ENCODE measurements at places on chromosomes 11 and 22.

DNA sequence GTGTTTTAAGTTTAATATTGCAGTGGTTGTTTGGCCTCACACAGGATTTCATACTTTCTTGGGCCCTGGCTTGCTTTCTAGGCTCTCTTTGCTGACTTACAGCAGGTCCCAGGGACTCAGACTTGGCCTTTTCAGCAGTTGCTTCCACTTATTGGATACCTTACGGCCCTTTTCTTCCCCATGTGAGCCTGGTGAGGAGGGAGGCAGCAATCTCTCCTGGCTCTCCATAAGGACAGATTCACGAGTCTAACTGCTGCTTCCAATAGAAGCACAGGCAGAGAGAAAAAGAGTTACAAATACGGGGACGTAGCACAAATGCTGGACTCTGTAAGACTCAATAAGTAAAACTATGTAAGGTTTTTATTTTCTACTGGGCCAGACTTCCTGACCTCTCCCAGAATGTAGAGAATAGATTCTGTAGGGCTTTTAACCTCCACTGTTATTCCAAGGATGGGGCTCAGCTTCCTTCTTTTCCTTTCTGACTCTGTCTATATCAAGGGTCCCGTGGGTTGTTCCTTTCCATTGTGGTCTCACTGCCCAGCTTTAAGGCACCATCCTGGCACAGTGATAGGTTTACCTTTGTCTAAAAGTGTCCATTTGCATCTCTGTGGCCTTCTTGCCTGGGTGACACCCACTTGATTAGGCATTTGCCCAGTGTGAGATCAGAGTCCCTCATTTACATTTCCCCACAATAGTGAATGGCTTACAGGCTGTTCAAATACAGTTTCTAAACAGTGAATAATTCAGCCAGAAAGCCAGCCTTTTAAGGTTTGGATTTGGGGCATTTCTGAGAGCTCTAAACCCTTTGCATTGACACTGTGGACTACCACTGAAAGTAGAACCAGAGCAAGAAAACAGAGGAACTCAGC, 92.8 kb downstream of the RASSF10 start:
- DNase-seq, result no peak

- DNase-seq, result no peak
These were observed 88.6 kb upstream of the KCNQ1OT1 start for GRCh38 chr11:2788168-2789071.

GRCh38 chr11:66856496-66857233, at the start of gene LRFN4:
Gene LRFN4 (plus strand): TSS chr11:66857064. CDS start chr11:66857745, 681 bp downstream.
- DNase-seq, result peak; percentile 55

DNA sequence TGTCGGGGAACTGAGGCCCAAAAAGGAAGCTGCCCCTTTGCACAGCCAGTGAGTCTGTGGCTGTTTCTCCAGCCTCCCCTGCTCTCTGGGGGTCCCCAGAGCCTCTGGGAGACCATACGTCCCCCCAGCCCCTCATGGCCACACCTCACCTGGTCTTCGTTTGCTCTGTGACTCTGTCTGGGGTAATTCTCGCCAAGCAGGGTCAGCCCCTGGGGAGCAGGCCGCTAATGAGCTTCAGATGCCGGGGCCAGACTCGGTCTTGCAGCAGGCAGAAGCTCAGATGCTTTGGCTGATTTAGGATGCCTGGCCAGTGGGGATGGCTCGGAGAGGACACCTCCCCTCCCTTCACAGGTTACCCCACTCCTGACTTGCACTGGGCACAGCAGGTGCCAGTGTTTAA, 24.1 kb upstream of the WNT11 start:
- DNase-seq, result no peak
